ENCODE measurements at places on chromosomes 5 and 9.

DNA sequence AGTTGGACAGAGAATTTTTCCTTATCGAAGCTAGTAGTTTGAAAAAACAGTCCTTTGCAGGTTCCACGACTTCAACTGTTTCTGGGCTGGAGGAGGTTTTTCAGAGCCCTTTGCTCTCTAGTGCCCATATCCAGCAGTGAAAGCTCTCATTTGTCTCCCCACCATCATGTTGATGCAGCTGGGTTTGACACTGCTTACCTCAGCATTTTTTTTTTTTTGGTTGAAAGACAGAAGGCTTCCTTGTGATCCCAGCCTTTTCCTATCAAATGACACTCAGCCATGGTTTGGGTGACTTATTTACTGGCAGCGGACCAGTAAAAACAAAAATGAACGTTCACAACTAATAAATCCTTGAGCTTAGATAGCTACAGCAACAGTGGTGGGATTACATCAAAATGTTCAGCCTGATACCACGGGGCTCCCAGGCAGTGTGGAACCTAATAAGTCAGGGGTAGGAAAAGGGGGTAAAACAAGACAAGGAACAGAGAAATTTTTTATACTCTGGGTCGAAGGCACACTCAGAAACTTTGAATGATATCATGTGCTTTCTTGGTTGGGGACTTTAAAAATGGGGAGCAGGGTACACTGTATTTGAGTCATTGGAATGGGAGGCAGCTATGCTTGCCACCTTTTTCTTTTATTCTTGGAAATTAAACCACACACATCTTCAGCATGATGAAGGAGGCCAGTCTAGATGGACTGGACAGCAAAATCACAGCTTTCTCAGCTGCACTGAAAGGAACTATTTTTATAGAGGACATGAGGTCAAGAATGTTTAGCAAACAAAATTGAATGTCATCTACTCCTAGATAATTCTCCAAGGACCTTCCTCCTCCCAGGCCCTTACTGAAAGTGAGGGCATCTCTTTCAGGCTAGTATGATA is 308.9 kb upstream of the MPDZ start:
- no peak for DNase-seq

DNA sequence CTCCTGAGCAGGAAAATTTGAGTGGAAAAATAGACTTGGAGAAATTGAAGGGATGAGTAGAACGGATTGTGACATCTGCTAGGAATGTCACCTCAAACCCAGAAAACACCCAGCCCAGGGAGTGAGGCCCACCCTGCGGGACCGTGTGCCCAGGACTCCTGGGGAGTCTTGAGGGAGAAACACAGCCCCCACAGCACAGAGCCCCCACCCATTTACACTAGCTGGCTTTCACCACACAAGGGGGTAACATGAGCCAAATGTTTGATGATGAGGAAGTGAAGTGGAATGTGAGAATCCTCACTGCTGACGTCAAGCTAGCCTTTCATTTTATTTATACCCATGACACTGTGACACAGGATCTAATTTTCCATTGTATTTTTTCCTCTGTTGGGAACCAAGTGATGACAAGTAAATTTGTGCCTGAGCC is 42.8 kb upstream of the PDE8B start:
- no peak for DNase-seq

GRCh38 chr5:180313677-180314505 is 22.0 kb upstream of the MAPK9 start:
- no peak for DNase-seq

DNA sequence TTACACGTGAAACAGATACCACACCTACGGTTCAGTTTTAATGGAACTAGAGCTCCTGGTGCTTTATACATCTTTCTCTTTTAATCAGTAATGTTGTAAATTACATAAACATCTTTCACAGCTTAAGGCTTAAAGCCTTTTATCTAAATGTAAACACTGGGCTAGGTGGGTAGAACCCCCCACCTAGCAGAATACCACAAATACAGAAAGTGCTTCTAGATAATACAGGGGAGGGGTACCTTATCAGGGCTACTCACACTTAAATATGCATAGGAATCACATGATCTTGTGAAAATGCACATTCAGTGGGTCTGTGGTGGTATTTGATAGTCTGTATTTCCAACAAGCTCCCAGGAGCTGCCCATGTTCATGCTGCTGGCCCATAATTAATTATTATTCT is 256.4 kb upstream of the TARS1 start:
- no peak for DNase-seq

DNA sequence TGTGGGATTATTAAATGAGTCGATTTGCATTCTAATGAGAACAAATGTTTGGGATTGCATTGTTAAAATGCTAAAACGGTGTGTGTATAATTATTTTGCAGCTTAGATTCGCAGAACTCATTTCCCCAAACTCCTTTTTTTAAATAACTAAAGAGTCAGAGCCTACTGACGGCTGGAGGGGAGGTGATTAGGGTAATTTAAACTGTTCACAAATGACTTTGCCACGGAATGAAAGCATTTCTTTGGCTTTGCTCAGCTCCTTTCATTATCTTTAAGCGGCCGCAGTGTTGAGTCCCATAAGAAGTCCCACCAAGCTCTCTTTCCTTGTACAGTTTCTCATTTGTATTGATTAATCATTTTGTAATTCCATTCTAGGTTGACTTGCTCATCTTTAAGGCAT is 1632.8 kb downstream of the MAT2B start:
- no peak for DNase-seq

GRCh38 chr5:143554187-143554717 is 150.8 kb upstream of the NR3C1 start:
- DNase-seq, result no peak

GRCh38 chr9:68775003-68775730 is 70.1 kb downstream of the PIP5K1B start:
- DNase-seq, result no peak

DNA sequence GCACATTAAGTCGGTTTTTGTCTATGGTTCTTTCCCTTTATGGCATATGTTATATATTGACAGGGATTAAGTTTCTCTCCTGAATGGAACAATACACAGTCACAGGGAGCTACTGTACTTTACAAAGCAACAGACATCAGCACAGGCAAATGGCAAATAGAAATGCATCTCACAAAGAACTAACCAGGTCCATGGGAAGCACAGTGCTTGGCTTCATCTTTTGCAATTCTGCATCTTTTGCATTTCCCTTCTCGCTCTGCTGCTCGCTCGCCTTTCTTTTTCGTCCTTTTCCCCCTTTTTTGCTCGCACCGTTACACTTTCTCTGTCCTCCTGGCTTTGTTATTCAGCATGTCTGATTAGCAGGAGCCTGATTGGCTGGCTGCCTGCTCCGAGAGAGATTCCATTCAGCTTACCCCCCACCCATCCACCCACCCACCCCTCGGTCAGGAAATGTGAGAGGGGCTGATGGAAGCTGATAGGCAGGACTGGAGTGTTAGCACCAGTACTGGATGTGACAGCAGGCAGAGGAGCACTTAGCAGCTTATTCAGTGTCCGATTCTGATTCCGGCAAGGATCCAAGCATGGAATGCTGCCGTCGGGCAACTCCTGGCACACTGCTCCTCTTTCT is at the start of gene ADAMTSL1:
Gene ADAMTSL1 (plus strand): TSS at position 502 of the 628 bp plus-strand sequence. CDS start 80 bp downstream, at position 582.
- DNase-seq, result no peak

DNA sequence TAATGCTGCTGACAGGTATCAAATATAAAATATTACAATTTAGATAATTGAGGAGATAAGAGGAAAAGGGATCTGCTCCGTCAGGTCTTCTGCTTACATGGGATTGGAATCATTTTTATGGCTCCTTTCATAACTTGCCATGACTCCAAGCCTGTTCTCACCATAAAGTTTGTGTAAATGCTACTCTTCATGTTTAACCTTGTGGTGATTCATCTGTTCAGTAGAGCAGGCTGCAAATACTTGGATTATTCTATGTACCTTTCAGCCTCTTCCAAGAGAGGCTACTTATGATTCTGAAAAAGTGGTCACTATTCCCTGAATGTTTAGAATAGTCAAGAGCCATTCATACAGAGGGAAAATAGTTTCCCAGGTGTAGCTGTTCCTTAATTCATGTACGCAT is 66.9 kb downstream of the SLC44A1 start:
- DNase-seq, result no peak

DNA sequence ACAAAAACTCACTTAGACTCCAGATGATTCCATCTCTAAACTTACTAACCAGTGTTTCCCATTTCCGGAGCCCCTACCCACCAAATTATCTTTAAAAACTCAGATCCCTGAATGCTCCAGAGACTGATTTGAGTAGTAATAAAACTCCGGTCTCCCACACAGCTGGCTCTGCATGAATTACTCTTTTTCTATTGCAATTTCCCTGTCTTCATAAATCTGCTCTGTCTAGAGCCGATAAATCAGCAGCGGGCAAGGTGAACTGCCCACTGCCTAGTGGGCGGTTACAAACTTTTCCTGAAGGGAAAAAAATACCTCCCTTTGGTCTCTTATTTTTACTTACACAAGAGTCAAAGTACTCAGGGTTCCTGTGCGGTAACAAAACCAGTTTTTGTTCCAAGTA is 624.4 kb upstream of the RORB start:
- DNase-seq, result no peak

DNA sequence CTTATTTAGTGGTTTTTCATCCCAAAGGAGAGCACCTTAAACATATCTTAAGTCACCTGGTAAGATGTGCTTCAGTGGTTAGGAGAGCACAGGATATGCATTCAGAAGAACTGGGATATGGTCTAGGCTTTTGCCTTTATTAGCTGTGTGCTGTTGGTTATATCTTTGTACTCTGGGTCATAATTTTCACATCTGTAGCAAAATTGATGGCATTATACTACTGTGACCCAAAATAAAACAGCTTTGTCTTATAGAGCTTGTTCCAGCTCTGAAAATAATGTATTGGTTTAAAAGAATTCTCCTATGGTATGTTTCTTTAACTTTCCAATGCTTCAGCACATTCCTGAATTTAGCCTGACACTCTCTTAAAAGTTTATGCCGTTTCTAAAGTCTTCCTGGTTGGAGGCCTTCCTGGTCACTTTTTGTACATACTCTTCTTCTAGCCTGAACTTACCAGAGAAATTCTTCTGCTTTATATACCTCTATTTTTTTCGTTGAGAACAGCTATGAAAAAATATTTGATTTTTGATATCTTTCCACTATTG is 337.1 kb upstream of the MPDZ start:
- DNase-seq, result no peak

DNA sequence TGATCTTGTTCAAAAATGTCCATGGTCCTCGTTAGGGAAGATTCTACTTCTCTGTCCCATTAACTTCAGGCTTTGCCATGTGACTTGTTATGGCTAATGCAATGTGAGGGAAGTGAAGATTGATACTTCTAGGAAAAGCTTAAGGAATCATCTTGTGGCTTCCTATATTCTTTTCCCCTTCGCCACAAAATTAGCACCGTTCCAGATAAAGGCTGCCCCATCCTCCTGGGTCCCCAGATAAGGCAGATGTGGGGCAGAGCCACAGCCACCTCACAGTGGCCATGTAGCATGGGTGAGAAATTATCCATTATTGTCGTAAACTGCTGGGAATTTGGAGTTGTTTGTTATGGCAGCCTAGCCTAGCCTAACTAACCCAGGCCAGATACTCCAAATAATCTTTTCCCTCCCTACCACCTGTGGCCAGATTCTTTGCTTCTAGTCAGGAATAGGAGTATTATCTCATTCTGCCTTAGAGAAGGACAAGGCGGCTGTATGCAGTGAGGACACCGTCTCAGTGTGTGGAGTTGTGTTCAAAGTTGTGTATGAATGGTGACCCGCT is 31.9 kb upstream of the BOD1 start:
- DNase-seq, result no peak

DNA sequence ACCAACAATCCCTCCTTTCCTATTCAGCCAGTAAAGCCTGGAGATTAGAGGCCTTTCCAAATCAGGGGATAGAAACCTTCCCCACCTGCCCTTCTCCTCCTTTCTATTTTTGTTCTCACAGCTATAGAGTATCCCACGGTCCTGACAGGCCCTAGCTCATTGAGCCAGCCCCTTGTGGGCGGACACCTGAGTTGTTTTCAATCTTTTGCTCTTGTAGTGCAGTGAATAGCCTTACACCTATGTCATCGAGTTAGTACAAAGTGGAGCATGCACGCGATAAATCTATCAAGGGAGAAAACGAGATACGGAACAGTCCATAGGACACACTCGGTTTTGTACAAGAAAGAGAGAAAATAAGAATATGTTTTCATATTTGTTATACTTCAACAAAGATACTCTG is 77.2 kb downstream of the TSPAN17 start:
- DNase-seq, result no peak

DNA sequence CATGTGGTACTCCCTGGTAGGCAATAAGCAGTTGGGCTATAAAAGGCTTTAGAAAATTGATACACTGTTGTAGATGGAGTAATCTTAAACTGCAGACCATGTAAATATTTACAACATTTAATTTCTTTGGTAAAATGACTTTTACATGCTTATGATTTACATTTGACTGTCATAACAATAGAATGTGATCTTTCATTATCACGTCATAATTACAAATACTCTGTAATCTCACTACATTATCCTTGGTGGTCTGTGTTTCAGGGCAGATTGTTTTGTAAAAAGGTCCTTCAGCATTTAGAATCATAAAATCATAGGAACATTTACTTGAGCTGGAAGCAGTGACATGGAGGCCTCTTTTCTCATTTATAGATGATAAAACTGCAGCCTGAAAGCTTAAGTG is 73.3 kb upstream of the PRRC1 start:
- DNase-seq, result no peak

GRCh38 chr9:77647267-77648233 is 572 bp downstream of the GNA14 start:
- DNase-seq, result no peak

DNA sequence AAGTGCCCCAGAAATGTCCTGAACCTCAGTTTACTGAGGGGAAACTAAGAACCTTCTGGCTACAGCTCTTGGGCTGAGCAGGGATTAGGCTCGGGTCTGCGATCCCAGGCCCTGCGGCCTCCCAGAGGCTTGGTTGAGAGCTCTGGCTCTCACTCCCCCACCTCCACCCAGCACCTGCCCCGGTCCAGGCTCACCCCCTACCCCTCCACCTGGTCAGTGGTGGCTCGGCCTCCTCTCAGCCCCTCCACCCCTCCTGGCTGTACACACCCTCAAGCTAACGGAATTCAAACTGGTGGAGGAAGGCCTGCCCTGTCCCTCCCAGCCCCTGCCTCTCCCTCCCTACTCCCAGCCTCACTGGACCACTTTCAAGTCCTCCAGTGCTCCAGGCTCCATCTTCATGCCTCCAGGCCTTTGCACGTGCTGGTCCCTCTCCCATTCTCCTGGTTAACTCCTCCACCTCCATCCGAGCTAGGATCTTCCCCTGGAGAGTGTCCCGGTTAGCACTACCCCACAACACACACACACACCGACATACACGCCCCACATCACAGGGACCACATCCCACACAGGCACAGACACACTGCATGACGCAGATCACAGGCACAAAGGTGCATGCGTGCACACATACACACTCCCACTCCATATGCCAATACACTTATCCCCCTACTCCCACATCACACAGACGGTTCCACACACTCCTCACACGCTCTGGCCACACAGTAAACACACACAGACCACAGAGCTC is 130.9 kb downstream of the C9orf50 start:
- no peak for DNase-seq

GRCh38 chr9:96350866-96351265 is 32.6 kb downstream of the SLC35D2 start:
- DNase-seq, result no peak

- no peak for DNase-seq
Observed at GRCh38 chr9:75669721-75670120, 220.8 kb upstream of the PCSK5 start.

- DNase-seq, result no peak
Observed at GRCh38 chr9:18520416-18521047, 46.6 kb downstream of the ADAMTSL1 start.

- DNase-seq, result no peak
Observed at GRCh38 chr9:79021084-79021483, 550.7 kb upstream of the TLE4 start.
